ENCODE measurements at places on chromosomes 7 and 10.

DNA sequence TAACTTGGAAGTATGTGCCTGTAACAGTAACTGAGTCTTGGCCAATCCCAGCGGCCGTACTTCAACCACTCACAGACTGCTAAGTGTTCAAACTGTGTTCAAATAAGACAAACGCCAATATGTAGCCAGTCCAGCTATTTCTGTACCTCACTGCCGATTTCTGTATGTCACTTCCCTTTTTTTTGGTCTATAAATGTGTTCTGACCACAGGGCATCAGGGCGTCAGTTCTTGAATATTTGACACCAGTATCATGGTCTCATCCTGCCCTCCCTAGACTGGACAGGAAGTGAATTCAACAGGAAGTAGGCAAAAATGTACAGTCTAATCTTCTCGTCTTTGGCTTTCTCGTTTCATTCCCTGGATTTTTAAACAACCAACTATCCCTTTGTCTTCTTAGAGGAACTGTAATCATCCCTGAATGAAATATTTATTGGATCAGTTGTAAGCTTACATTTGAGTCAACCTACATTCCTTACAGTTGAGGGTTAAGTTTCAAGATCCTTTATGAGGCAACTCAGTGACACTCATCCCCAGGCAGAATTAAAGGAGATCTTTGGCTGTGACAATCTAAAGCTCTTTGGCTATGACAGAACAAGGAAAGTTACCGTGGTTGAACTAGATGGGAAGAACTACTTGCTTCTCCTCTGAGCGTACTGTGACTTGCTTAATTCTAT, 232.7 kb downstream of the NSUN6 start:
- no peak for DNase-seq

GRCh38 chr10:78664929-78665553, 403.7 kb upstream of the ZMIZ1 start:
- no peak for DNase-seq

DNA sequence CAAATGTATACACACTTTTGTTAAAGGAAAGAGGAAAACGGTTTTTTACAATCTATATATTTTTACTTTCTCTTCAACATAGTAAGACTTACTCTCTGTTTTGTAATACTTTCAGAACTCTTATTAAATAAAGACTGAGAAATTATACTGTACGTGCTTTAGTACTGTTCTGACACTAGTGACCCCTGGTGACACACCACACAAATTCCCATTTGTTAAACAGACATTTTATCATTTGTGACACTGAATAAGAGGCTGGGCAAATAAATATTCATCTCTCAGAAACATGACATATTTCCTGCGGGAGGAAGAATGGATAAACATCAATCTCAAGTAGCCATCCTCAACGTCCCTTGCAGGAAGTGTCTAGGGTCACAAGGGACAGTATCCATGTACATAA, 68.9 kb upstream of the ZNF33B start:
- DNase-seq: no peak

DNA sequence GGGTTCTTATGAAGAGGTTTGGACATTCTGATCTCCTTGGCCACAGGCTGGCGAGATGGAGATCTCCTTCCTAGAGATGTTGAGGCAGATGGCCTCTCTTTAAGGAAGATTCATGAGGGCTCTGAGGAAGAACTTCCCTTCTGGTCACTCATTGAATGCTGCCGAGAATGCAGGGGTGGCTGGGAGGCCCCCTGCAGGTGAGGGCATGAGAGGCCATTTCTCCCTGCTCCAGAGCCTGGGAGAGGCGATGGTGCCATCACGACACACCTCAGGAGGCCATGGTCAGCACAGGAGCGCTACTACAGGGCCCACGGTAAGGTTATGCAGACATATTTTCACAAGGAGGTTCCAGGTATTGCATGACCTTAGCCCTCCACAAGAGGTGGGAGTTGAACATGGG, 40.2 kb downstream of the CXCL12 start:
- no peak for DNase-seq
